Posterior vena cava (tissue), 2 donors: ENCODE measurements at places on chromosomes 6 and 20.

GRCh38 chr6:105650347-105650746 lies 247.5 kb upstream of the PREP start:
- DNase-seq: no peak

DNA sequence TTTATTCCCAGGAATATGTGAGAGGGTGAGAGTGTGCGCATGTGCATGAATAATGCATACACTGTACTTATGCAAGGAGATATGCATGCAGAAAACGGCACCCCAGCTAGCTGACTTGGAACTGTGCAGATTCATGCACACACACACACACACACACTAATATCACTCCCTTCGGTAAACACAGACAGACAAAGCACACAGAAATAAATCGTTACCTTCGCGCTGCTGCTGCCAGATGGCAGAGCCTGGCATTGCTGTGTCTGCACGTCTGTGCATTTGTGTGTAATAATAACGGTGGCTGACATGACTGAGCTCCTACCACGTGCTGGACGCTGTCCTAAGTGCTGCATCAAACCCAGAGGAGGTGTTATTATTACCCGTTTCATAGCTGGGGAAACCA lies 36.8 kb downstream of the PREX1 start:
- DNase-seq: no peak

DNA sequence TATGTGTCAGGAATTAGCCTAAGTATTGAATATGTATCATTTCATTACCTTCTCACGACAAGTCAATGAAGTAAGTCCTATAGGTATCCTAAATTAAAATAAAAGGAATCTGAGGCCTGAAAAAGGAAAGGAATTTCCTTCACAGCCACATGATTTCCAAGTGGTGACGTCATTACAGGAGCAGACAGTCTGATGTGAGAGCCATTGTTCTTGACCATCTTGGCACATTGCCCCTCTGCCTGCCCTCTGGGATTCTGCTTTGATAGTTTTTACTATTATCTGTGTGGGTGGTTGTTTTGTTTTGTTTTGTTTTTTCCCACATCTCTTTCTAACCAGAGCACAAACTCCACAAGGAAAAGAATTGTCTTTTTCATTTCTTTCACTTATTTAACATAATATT lies 219.8 kb upstream of the UFL1 start:
- DNase-seq: no peak

DNA sequence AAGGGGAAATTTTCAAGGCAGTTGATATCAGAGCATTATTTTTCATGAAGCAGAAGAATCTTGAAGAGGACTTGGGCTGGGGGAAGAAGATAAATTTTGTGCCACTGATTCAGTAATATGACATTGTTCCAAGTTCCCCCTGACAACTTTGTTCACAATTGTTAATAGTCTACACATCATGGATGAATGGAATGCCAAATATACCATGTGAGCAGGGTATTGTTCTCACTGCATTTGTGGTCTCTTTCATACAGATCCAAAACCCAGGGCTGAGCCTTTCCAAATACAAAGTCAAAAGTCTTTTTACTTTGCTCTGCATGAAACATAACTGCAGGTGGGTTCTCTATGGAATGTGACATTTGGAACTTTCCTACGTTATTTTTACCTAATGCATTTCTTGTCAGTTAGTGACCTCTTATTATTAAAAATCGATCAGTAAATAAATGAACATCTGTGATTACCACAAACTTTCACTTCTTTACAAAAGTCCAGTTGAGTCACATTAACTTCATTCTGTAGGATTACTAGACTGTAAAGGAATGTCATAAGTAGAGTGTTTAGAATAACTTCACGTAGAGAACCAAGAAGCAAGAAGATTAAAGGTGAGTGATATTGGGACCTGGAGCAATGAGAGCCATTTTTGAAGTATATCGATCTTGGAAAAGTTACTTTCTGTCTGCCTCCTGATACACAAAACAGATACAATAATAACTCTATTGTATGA lies 100.9 kb downstream of the RCAN2 start:
- no peak for DNase-seq

GRCh38 chr20:56506103-56506502 lies 18.4 kb upstream of the FAM209A start:
- DNase-seq: no peak
